Stimulated activated CD8-positive, alpha-beta memory T cell treated with anti-CD3 and anti-CD28 coated beads, Interleukin-4, amount 100 ng/mL, for 4 hours (primary cell): ENCODE measurements at places on chromosomes 1 and 21.

GRCh38 chr1:20423169-20423795 is 62.7 kb downstream of the CAMK2N1 start:
- DNase-seq = no peak

- DNase-seq = no peak
Measured at GRCh38 chr1:27626031-27626935, 8.7 kb downstream of the FGR start.

DNA sequence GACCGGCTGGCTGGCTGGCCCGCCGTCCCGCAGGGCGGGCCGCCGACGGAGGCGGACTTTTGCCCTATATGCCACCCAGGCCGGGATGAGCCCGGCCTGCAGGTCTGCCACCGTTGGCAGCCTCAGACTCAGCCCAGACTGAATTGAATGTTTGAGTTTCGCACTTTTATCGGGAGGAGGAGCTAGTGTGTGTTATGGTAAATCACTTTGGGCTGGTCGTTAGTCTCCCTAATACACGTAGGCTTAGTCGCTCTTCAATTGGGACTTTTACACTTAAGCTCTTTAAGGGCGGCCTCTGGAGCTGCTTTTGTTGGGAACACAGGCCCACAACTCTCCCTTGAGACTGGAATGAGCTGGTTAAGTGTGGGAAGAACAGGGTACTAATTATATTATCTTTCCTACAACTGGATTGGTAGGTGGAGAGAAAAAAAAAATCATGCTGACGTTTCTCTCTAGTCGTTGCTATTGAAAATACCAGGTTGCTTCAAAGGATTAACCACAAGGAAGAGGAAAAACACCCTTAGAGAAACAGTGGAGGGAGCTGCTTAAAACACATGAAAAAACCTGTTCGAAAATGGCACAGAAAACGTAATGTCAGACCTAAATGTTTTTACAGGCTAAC is 1.4 kb upstream of the IRF2BP2 start:
- DNase-seq = no peak

DNA sequence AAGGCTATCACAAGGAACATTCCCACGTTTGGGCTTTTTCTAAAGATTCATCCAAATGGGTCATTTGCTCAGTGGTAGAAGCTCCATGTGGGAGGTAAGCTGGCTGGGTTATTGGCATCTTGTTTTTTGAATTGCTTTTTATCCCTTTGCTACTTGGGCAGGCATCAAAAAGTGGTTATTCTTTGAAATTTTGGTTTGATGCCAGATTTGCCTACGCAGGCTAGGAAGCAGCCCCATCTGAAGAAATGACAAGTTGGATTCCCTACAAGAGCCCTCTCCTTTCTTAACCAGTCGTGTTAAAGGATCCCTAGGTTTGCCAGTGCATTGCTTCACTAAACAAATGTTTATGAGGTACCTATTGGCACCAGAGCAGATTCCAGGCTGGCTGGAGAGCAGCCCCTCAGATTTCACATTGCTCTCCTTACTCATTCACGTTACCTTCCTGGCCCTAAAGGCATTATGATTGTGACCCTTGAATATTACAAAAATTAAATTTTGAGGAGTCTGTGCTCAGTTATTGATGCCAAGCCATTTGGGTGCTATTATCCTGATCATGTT is 38.8 kb downstream of the ARID1A start:
- DNase-seq = no peak

- no peak for DNase-seq
Measured at GRCh38 chr1:38327559-38327973, 281.0 kb upstream of the POU3F1 start.
